ENCODE measurements at places on chromosomes 6 and 20.
A peak's percentile ranks its signal among the peaks of the same experiment; 100 is the strongest.

- no peak for DNase-seq
These were observed 33.9 kb downstream of the DSE start for GRCh38 chr6:116404696-116405095.

- DNase-seq: no peak
These were observed 21.4 kb downstream of the EIF2S2 start for GRCh38 chr20:34090645-34091044.

- DNase-seq: peak; percentile 70
These were observed 728 bp upstream of the TRIM39 start for GRCh38 chr6:30325873-30326525.

DNA sequence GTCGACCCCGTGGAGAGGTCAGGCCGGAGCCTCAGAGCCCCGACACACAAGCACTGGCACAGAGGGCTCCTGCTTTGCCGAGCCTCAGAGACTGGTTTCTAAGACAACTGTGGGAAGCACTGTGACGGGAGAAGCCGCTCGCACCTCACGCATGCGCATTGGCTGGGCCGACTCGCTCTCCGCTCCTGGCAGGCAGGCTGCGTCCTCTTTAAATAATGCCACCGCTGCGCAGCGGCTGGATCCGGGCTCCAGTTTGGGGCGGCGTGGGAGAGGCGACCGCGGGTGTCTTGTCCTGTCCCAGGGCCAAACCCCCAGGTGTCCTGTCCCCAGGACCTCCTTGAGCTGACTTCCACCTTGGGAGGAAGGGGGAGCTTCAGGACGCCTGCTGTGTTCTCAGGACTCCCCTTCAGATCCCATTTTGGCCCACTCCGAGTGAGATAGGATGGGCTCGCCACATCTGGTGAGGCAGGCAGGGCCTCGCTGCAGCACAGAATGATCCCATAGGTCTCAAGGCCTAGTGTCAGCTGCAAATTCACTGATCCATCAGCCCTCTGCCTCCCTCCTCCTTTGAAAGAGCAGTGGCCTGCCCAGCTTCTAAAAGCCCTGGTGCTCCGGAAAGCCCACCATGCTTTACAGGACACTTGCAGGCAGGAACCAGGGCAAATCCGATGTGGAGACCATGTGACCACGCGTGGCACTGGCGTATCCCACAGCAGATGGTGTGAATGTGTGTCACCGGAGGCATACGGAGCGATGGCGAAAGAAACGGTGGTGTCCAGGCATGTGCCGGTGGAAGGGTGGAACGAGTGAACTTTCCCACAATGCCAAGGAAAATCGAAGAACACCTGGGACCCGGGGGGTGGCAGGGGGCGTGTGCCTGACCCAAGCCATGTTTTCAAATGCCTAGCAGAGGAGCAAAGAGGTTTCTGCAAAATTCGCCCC, 169.3 kb upstream of the ZNF337 start:
- peak; percentile 57 for DNase-seq

GRCh38 chr20:40860487-40860902, 168.1 kb upstream of the TOP1 start:
- no peak for DNase-seq

DNA sequence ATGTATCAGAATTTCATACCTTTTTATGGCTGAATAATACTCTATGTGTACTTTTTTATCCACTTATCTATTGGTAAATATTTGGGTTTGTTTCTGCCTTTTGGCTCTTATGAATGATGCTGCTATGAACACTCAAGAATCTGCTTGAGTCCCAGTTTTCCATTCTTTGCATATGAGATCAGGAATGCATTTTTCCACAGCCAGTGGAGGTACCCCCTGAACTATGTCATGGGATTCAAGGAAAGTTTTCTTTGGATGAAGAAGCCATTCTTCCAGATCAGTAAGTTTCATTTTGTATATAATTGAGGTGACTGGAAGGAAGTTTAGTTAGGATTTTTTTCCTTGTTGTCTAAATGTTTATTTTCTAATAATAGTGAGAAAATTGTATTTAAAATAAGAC, 40.9 kb downstream of the NKX2-4 start:
- no peak for DNase-seq

DNA sequence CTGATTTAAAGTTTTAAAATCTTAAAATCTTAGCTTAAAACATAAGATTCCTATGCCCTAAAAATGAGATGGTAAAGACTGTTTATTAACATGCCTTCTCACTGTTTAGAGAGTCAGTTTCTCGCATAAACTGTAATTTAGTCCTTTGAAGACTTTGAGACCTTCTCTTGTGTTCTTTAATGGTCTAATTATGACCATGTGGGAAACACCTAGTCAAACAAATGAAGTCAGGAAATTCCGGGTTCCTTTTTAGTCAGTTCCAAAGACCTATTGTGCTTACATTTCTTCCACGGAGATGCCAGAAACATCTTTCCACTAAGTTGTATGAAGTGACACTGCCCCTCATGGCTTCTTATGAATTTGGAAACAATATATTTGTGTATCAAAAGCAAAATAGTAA, 64.2 kb upstream of the KIF25 start:
- DNase-seq: no peak

- no peak for DNase-seq
These were observed 49.2 kb downstream of the CBFA2T2 start for GRCh38 chr20:33539129-33539528.

GRCh38 chr20:19757487-19758132, 448 bp upstream of the RIN2 start:
- no peak for DNase-seq

Measured in T-helper 1 cell (primary cell).